ENCODE measurements at places on chromosomes 6 and 20.

DNA sequence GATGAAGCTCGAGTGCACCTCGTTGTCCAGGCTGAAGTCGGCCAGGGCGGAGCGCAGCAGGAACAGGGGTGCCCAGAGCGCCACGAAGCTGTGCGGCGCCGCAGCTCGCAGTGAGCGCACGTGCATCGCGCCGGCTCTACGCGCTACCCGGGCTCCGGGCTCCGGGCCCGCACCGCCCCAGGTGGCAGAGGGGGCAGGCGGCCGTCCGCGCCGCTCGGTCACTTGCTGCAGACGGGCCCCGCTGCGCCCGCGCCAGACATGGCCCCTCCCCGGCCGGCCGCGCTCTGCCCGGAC is 497 bp downstream of the BMP7 start:
- no peak for DNase-seq

GRCh38 chr6:2524090-2524489 is 226.6 kb downstream of the MYLK4 start:
- no peak for DNase-seq

DNA sequence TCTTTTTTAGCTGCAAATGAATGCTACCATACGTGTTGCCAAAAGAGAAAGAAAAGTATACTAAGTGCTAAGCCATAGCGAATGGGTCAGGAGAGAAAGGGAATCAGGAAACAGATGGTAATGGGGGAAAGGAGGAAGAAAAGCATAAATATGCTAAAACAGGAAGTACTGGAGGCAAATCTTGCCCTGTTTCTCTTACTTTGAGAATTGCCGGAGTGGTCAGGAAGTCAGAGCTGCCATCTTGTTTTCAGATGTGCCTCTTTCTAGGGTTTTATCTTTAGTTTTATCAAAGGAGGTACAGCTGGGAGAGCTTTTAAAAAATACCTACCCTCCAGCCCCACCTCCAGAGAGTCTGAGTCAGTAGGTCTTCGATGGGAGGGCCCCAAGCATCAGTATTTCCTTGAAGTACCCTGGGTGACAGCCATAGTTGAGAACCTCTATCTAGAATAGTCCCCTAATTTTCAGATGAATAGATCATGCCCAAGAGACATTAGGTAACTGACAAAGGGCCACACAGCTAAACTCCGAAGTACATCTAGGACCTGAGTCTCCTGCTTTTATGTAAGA is 193.3 kb downstream of the CLIC5 start:
- no peak for DNase-seq

DNA sequence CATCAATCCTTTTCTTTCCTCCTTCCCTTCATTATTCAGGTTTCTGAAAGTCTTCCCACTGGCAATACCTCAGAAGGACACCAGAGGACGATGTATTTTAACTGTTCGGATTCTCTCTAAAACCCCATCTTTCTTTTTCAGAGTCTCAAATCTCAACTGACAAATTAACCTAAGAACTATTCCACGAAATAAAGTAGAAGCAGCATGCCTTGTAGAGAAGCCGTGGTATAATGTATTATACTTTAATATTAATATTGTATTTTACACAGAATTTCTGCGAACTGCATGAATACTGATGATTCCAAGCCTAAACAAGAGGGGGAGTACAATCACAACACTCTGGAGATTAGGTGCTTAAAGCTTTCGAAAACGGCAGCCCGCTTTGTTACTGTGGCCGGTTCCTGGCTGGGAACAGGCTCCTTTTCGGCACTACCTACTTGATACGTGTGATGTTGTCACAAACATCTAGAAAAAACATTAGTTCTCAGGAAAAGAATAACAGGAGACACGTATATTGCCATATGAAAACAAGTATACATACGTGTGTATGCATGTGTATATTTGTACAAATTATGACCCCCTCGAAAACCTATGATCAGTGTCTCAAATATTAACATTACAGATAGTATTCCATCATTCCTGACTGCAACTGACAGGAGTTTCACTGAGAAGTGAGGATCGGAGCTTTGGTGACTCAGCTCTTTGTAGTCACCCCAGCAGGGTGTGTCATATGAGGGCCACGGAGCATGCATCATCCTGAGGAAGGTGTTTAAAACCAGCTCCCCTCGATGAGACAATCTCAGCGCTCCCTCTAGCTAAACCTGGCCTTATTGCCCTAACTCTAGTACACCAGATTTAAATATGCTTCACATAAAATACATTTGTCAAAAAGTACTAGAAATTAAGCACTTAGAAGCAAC is 319.7 kb upstream of the TCF21 start:
- DNase-seq = peak; percentile 44

GRCh38 chr20:4170621-4171537 is 155.5 kb upstream of the RNF24 start:
- no peak for DNase-seq

DNA sequence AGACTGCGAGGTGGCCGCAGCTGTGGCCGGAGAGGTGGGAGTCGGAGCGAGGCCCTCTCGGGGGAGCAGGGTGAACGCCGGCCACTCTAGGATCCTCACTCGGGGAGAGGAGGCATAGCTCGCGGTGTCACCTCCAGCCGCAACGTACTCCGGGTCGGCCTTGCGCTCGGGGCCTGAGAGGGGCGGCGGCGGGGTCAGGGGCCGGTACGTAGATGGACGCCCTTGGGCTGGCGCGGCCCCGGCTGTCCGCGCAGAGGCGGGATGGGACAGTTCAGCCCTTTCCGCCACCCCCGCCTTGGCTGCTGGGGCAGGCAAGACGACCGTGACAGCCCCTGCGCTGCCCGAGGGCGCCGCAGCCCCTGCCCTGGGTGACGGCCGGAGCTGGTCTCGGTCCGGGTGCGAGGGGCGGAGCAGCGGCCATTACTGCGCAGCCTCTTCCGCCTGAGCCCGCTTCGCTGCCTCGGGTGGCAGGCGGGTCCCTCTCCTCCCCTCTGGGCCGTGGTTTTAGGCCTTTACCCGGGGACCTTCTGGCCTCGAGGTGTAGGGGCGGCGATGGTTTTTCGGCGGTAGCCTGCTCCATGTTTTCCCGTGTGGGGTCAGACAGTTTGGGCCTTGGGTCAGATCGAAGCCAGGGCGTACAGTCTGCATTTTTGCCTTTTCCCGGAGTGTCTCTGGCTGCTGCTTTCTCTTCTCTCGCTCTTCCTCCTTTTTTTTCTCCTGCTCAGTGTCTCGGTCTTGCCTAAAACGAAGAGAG is 405 bp downstream of the RNF146 start:
- no peak for DNase-seq
